ENCODE measurements at places on chromosomes 2 and 18.

DNA sequence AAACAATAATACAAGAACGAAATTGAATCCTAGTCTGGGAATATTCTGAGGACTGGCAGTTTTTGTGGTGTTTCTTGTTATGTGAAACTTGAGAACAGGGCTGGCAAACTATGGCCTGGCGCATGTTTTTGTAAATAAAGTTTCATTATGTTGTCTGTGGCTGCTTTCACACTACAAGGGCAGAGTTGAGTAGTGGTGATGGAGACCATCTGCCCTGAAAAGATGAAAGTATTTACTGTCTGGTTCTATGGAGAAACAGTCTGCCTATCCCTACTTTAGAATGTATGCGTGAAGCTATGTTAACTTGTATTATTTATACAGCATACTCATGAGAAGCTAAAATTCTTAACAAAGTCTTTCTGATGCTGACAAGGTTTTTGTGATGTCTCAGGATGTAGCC lies 351.9 kb downstream of the LRRTM1 start:
- DNase-seq = no peak

DNA sequence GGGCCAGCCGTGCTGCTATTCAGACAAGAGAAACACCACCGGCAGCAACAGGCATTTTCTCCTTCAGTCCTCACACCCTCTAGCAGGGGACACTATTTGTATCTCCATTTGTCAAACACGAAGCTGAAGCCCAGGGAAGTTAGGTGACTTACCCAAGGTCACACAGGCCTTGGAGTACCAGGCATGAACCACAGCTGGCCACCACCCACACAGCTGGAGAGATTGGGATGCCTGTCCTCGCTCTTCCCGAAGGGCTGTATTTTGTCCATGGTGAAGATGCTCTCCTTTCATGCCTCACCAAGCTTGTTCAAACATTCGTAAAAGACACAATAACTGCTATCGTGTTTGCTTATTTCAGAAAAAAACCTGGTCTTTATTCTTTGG lies 182.7 kb downstream of the INHBB start:
- DNase-seq = no peak

DNA sequence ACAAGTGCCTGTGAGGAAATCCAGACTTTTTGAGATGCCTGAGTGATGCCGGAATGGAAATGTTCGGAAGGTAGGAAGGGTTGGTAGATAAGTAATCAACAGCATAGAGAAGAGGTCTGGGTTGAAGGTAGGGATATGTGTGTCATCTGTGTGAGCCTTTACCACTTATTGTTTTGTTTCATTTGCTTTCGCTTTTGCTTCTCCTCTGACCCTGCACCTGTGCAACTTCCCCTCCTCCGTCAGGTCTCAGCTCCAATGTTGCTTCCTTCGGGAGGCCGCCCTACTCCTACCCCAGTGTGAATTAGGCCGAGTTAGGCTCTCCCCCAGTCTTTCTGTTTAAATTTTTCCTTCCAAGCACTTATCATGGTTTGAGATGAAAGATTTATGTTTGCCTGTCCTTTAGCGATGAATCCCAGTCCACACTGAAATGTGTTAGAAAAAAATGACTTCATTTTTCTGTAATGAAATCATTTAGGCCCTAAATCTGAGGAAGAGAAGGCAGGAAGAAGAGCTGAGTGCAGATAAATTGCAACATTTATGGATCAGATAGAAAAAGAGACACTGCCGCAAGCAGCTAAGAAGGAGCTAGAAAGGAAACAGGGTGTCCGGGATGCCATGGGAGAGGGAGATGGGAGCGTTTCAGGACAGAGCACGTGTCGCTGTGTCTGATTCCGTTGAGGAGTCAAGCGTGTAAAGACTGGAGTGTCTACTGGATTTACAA lies 139.6 kb upstream of the PELI1 start:
- no peak for DNase-seq

- no peak for DNase-seq
Observed at GRCh38 chr2:144935736-144936135, 415.8 kb upstream of the ZEB2 start.

DNA sequence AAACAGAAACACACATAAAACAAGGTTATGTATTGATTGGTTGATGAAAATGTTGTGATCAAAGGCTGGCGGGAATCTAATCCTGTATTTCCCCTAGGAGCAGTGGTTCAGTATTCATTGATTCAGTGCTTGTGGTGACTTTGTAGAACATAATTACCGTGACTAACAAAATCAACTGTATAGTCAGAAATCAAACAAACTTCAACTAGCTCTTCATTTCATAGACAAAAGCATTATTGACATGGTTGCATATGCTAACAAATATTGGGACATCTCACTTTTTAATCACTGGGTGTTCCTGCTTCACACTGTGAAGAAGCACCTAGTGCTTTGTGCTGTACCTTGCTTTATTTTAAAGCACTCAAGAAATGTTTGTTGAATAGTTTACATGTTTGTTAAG lies 41.4 kb downstream of the USP14 start:
- no peak for DNase-seq

GRCh38 chr2:192016265-192016664 lies 169.4 kb upstream of the CAVIN2 start:
- no peak for DNase-seq

- DNase-seq = peak; percentile 84
Observed at GRCh38 chr2:25981596-25982272, 563 bp downstream of the KIF3C start.

- DNase-seq = no peak
Observed at GRCh38 chr2:118686346-118686745, 161.1 kb downstream of the EN1 start.

DNA sequence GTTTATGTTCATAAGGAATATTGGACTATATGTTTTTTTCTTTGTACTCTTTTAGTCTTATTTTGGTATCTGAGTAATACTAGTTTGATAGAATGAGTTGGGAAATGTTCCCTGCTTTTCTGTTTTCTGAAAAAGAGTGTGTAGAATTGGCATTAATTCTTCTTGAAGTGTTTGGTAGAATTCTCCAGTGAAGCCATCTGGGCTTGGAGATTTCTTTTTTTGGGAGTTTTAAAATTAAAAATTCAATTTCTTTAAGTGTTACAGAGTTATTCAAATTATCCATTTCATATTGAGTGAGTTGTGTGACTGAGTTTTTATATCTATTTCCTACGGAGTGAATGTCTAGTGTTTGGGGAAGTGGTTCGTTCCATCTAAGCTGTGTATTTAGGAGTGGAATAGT lies 80.6 kb upstream of the HS6ST1 start:
- DNase-seq = no peak

All from NCI-H82 (cell line).